ENCODE measurements at places on chromosomes 2 and 18. TPM values are rescaled to one million over a fixed set of nuclear protein-coding genes. Genes with fewer than 3 reads are reported as not detected.

Gene MRO
- 1.0 TPM for total RNA-seq

GRCh38 chr2:105757433-105757832 lies 12.7 kb downstream of the NCK2 start:
- H3K36me3 ChIP-seq: no peaks in the 10 kb centered on the region
- no peak for DNase-seq
- H3K4me1 ChIP-seq: peaks cover 76% of the 10 kb centered on the region
- no peak overlapping the region for H3K4me3 ChIP-seq
- H3K27me3 ChIP-seq: no peaks in the 10 kb centered on the region

Gene FSHR
- not detected for total RNA-seq

DNA sequence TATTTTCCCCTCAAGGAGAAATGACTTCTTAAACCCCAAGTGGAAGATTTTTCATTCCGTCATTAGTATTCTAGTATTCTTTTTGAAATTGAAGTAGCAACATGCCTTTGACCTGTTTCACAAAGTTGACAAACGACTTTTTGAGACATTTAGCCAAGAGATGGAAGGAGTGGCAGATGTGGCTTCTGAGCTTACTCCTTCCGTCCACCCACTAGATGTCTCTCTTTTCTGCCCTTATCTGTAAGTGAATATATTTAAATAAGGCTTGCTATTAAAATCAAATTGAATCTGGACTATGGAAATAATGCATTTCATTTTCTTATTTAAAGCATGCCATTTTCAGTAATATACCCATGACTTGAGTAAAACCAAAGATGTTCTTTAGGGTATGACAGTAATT lies 74.1 kb downstream of the ACTR3 start:
- peaks cover 34% of the 10 kb centered on the region for H3K36me3 ChIP-seq
- no peak overlapping the region for H3K4me3 ChIP-seq
- no peak for DNase-seq
- peaks cover 7% of the 10 kb centered on the region for H3K4me1 ChIP-seq
- no peaks in the 10 kb centered on the region for H3K27me3 ChIP-seq

- no peak overlapping the region for H3K4me3 ChIP-seq
- no peak for DNase-seq
- H3K27me3 ChIP-seq: no peaks in the 10 kb centered on the region
These were observed 20.1 kb downstream of the WDR33 start for GRCh38 chr2:127790694-127791529.

DNA sequence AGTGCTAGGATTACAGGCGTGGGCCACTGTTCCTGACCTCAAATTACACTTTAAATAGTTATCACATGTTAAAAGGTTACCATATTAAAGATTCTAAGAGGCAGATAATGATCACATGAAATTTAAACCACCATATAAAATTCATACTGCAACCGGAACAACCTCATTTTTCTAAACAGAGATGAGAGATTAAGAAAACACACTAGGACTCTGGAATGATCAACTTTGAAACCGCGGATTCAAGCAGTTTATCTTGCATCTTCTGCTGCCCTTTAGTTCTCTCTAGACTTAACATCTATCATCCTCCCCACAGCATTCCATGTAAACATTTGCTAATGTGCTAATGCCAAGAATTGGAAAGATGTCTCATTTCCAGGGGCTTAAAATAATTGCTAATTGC lies 115.8 kb downstream of the PIGN start:
- no peak overlapping the region for H3K27ac ChIP-seq
- H3K4me3 ChIP-seq: no peak overlapping the region
- H3K36me3 ChIP-seq: peaks cover 25% of the 10 kb centered on the region
- H3K27me3 ChIP-seq: no peaks in the 10 kb centered on the region
- no peaks in the 10 kb centered on the region for H3K4me1 ChIP-seq

DNA sequence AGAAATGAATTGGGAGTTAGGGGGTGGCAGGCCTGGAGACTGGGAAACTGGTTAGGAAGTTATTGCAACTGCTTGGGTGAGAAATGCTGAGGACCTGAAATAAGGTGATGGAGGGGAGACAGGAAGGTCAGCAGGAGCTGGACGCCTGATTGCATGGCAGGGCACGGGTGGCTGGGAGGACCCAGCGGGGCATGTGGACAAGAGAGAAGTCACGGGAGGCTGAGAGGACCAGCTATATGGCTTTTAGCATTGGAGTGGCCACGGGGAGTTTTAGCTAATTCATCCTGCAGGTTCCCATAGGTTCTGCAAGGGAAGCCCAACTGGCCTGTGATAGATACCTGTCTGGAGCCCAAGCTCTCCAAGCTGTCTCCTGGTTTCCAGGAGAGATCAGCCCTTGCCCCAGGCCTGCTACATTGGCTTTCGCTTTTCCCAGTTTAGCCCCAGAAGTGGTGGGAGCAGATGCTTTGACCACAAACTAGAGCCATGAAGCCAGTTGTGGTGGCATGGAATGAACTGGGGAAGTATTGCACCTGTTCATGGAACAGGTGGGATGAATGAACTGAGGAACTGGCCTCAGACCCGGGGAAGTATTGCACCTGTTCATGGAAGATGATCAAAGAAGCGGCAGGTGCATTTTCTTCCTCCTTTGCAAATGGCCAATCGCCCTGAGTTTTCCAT lies 93.6 kb upstream of the TAF1B start:
- H3K36me3 ChIP-seq: no peaks in the 10 kb centered on the region
- H3K27me3 ChIP-seq: no peaks in the 10 kb centered on the region
- H3K27ac ChIP-seq: no peak overlapping the region
- H3K4me1 ChIP-seq: peaks cover 14% of the 10 kb centered on the region
- H3K4me3 ChIP-seq: no peak overlapping the region

- H3K27ac ChIP-seq: no peak overlapping the region
- H3K27me3 ChIP-seq: no peaks in the 10 kb centered on the region
- no peak overlapping the region for H3K4me3 ChIP-seq
- no peaks in the 10 kb centered on the region for H3K36me3 ChIP-seq
- peaks cover 12% of the 10 kb centered on the region for H3K4me1 ChIP-seq
These were observed 212.5 kb downstream of the ZFP36L2 start for GRCh38 chr2:43013821-43014345.

Gene TUBA3D
- 15.9 TPM for total RNA-seq

GRCh38 chr2:236583621-236584203 lies 14.1 kb downstream of the ACKR3 start:
- no peak overlapping the region for H3K4me3 ChIP-seq
- H3K27me3 ChIP-seq: no peaks in the 10 kb centered on the region
- H3K27ac ChIP-seq: no peak overlapping the region
- no peaks in the 10 kb centered on the region for H3K36me3 ChIP-seq

- DNase-seq: no peak
- no peak overlapping the region for H3K4me3 ChIP-seq
These were observed 5.7 kb downstream of the STAT1 start for GRCh38 chr2:191008286-191008685.

DNA sequence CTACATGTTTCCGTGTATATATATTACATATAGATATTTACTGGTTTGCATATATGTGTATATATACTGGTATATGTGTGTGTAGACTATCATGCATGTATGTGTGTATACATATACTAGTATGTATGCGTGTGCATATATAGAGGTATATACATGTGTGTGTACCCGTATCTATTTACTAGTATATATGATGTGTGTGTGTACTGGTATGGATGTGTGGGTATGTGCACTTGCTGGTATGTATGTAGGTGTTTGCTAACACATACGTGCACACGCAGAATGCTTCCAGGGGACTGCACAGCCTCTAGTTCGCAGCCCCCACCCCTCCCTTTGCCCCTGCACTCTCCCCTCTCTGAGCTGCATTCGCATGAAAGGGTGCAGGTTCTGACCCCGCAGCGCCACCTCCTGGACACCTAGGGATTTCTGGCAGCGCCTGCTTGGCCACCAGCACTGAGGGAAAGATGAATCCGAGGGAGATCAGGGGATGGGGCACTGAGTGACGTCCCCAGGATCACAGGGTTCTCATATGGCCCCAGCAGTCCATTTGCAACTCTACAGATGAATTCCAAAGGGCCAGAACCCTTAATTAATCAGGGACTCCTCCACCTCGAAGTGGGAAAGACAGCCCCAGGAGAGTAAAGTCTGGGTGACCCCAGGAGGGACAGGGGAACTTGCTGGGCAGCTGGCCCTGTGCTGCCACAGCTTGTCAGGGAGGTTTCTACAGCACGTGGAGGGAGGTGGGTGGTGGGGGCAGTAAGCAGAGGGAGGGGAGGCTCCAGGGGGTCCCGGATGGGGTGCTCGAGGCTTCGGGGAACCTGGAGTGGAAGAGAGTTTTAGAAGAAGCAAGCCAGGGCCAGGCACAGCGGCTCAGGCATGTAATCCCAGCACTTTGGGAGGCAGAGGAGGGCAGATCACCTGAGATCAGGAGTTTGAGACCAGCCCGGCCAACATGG lies 66.8 kb upstream of the ASAP2 start:
- no peak overlapping the region for H3K4me3 ChIP-seq
- H3K27ac ChIP-seq: no peak overlapping the region
- H3K4me1 ChIP-seq: peaks cover 15% of the 10 kb centered on the region
- DNase-seq: peak; percentile 82
- H3K27me3 ChIP-seq: no peaks in the 10 kb centered on the region

DNA sequence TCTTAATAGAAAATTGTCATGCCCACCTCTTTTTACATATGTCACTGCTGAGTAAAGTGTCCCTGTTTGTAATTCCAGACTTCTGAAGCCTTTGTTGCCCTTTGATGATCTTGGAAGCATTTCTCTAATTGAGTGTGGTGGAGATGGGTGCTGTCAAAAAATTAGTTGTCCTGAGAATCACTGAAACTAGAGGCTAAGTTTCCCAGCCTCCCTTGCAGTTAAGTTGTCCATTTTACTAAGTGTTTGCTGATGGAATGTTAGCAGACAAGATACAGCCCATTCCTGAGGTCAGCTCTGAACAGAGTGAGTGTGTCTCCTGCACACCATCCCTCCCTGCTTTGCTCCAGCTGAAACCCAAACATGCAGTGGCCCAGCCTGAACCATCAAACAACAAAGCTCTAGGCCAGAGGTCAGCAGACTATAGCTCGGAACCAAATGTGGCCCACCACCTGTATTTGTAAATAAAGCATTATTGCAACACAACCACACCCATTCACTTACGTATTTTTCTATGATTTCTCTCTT lies 28.1 kb upstream of the TMEM177 start:
- H3K27me3 ChIP-seq: no peaks in the 10 kb centered on the region
- no peak overlapping the region for H3K27ac ChIP-seq
- H3K4me3 ChIP-seq: no peak overlapping the region
- H3K4me1 ChIP-seq: no peaks in the 10 kb centered on the region
- DNase-seq: no peak

GRCh38 chr2:23772684-23773083 lies 154.2 kb downstream of the ATAD2B start:
- no peaks in the 10 kb centered on the region for H3K27me3 ChIP-seq
- no peak overlapping the region for H3K4me3 ChIP-seq
- no peaks in the 10 kb centered on the region for H3K36me3 ChIP-seq
- no peak for DNase-seq
- H3K27ac ChIP-seq: no peak overlapping the region

- DNase-seq: no peak
- peaks cover 9% of the 10 kb centered on the region for H3K4me1 ChIP-seq
- peak overlapping the region; percentile 1 for H3K27ac ChIP-seq
- H3K4me3 ChIP-seq: no peak overlapping the region
- no peaks in the 10 kb centered on the region for H3K36me3 ChIP-seq
- no peaks in the 10 kb centered on the region for H3K27me3 ChIP-seq
These were observed 57.2 kb downstream of the CYB5A start for GRCh38 chr18:74234326-74235171.

GRCh38 chr2:126634273-126634861 lies 21.6 kb upstream of the GYPC start:
- H3K4me3 ChIP-seq: no peak overlapping the region
- no peak overlapping the region for H3K27ac ChIP-seq
- peaks cover 13% of the 10 kb centered on the region for H3K4me1 ChIP-seq

GRCh38 chr2:160077912-160078810 lies 15.7 kb upstream of the PLA2R1 start:
- H3K27me3 ChIP-seq: no peaks in the 10 kb centered on the region
- H3K36me3 ChIP-seq: no peaks in the 10 kb centered on the region
- no peak overlapping the region for H3K27ac ChIP-seq
- no peaks in the 10 kb centered on the region for H3K4me1 ChIP-seq
- H3K4me3 ChIP-seq: no peak overlapping the region
- DNase-seq: no peak

- no peak overlapping the region for H3K27ac ChIP-seq
- H3K27me3 ChIP-seq: no peaks in the 10 kb centered on the region
- no peaks in the 10 kb centered on the region for H3K4me1 ChIP-seq
- DNase-seq: no peak
These were observed 1678.6 kb upstream of the CELF4 start for GRCh38 chr18:39244242-39244641.

Gene PSTPIP2
- total RNA-seq: 6.7 TPM

DNA sequence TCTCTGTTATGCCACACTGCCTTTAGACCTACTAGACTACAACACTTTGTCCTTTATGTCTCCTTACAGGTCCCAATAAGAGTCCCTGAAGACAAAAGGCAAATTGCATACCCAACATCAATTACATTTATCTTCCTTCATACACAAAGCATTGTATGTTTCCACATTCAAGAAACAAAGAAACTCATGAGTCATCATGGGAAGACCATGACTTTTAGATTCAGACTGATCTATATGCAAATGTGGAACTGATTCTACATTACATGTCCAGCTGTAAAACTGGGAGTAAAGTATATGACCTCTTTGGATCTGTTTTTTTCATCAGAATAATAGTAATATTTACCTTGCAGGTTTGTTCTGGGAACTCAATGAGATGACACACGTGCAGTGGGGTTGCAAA lies 25.2 kb upstream of the HNMT start:
- DNase-seq: no peak
- no peaks in the 10 kb centered on the region for H3K4me1 ChIP-seq
- no peak overlapping the region for H3K4me3 ChIP-seq
- no peaks in the 10 kb centered on the region for H3K36me3 ChIP-seq

Gene TSPYL6
- not detected for total RNA-seq

GRCh38 chr2:138147796-138148195 lies 183.5 kb downstream of the HNMT start:
- H3K27me3 ChIP-seq: no peaks in the 10 kb centered on the region
- no peak overlapping the region for H3K4me3 ChIP-seq
- no peak for DNase-seq
- no peaks in the 10 kb centered on the region for H3K36me3 ChIP-seq
- H3K4me1 ChIP-seq: no peaks in the 10 kb centered on the region
- no peak overlapping the region for H3K27ac ChIP-seq
